ENCODE measurements at places on chromosomes 1 and 21.

DNA sequence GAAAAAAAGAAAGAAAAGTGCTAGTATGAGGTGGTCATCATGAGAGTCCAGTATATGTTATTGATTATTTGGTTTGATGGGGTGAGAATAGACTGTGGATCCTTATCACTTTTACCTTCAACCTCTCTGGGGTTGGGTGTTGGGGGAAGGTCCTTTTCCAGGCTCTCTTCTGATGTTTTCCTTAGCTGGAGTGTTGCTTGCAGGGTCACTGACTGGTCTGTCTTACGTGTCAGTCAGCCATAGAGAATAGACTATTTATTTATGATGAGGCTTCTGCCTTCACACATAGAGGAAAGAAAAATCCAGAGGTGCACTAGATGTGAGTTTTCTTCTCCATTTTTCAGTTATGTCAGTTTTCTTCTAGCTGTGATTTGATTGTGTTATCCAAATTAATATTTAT lies 36.5 kb downstream of the MAP3K21 start:
- DNase-seq = no peak

- DNase-seq = no peak
Measured at GRCh38 chr1:234914606-234915290, 213.9 kb downstream of the TOMM20 start.

- no peak for DNase-seq
Measured at GRCh38 chr1:163213626-163214025, 10.9 kb upstream of the RGS5 start.

DNA sequence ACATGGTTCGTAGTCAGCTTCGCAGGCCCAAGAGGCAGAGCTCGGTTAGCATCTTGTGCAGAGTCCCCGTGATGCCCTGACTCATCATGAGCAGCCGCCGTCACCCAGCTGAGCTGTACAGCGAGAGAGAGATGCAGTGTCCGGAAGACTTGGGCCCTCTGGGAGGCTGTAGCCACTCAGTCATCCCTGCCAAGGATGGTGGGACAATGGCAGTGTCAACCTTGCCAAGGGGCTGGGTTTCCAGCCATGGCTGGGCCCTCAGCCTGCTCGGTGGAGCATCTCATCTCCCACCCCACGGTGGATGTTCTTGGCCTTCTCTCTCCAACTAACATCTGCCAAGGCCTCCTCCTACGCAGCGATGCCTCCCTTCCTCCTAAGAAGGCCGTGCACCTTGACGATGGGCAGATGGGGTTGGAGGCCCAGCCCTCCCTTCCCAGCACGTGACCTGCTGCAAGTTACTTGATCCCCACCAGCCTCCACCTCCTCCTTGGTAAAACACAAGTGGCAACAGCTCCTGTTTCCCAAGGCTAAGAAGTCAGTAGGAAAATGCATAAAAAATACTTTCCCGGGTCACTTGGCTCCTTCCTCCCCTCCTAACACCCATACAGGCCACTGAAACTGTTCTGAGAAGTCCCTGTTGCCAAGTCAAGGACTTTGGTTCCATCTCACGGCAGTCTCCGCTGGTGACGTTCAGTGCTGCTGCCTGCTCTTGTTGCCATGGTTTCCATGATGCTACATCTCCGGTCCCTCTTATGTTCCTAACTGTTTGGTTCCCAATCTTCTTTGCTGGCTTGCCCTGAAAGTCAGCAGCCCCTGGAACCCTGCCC lies 384.7 kb upstream of the VAMP3 start:
- DNase-seq = no peak

GRCh38 chr1:8506995-8507615 lies 189.2 kb downstream of the SLC45A1 start:
- no peak for DNase-seq
